ENCODE measurements at places on chromosomes 12 and 14.
A peak's percentile ranks its signal among the peaks of the same experiment; 100 is the strongest.

- DNase-seq: no peak
These were observed 125.8 kb upstream of the AVPR1A start for GRCh38 chr12:63276537-63277365.

- DNase-seq: no peak
These were observed 381 bp downstream of the YY1 start for GRCh38 chr14:100239211-100239839.

GRCh38 chr14:99667821-99668220 is 16.3 kb upstream of the CYP46A1 start:
- no peak for DNase-seq

GRCh38 chr12:113955109-113955970 is 10.8 kb downstream of the RBM19 start:
- no peak for DNase-seq

DNA sequence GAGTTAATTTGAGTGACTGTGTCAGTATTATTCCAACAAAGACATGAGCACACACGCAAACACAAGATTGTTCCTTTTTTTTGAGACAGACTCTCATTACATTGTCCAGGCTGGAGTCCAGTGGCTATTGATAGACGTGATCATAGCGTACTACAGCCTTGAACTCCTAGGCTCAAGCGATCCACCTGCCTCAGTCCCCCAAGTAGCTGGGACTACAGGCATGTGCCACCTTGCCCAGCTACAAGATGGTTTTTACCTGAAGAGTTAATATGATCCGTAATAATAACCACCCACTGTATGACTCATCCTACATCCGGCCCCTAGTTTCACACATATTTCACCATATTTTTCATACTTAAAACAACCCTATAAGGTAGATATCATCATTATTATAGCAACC is 26.8 kb downstream of the BCAT1 start:
- DNase-seq: no peak

GRCh38 chr12:18323159-18323558 is 61.8 kb downstream of the PIK3C2G start:
- DNase-seq: no peak

GRCh38 chr12:112153893-112154219 is 28.5 kb downstream of the TRAFD1 start:
- no peak for DNase-seq

DNA sequence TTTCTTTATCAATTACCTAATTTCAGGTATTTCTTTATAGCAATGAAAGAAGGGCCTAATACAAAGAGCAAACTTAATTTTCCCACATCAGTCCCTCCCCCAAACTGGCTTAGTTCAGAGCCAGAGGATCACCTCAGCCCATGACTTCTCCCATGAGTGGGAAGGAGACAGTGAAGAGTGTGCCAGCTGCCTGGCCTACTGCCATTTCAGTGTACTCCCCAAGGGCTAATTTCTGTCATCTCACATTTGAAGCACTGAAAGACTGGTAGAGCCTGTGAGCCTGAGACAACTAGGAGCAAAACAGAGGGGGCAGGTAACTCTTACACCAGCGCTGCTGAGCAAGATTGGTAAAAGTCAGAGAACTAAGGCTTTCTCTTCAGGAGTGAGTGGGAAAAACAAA is 29.1 kb upstream of the ADAM20 start:
- DNase-seq: no peak

DNA sequence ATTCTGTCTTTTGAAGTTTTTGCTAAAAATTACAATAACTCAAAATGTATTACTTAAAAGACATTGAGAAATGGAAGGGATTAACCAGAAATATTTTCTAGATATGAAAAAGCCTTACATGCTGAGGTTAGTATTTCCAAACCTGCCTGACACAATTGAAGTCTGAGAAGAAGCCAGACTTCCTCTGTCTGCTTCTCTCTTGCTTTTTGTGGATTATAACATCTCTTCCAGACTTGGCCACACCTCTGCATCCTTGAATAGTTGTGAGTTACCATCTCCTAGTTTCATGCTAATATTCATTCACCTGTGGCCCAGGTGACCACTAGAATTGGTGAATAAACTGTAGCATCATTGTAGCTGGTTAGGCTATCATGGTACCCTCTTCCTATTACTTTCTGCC is 497.6 kb downstream of the SLC16A7 start:
- no peak for DNase-seq

GRCh38 chr12:46896680-46897079 is 70.9 kb upstream of the SLC38A4 start:
- DNase-seq: no peak

DNA sequence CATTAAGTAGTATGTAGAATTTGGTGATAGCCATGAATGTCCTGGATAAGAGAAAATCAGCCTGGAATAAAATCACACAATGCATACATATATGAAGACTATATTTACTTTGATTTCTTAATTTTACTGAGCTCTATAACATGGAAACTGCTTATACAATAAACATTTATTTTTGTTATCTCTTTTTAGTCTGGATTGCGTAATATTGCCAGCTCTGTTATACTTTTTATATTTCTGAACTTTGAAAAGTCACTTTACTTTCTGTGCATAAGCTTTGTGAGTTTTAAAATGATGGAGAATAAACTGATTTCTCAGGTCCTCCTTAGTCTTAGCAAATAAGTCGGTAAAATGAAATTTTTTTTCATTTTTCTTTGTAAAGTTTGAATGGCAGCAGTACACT is 19.2 kb upstream of the ABCD2 start:
- DNase-seq: no peak

GRCh38 chr12:32588604-32589003 is 90.5 kb upstream of the DNM1L start:
- DNase-seq: no peak

GRCh38 chr12:47276621-47277309 is 197.0 kb upstream of the AMIGO2 start:
- peak; percentile 7 for DNase-seq

- DNase-seq: no peak
These were observed 12.7 kb upstream of the GPATCH2L start for GRCh38 chr14:76138758-76139723.

DNA sequence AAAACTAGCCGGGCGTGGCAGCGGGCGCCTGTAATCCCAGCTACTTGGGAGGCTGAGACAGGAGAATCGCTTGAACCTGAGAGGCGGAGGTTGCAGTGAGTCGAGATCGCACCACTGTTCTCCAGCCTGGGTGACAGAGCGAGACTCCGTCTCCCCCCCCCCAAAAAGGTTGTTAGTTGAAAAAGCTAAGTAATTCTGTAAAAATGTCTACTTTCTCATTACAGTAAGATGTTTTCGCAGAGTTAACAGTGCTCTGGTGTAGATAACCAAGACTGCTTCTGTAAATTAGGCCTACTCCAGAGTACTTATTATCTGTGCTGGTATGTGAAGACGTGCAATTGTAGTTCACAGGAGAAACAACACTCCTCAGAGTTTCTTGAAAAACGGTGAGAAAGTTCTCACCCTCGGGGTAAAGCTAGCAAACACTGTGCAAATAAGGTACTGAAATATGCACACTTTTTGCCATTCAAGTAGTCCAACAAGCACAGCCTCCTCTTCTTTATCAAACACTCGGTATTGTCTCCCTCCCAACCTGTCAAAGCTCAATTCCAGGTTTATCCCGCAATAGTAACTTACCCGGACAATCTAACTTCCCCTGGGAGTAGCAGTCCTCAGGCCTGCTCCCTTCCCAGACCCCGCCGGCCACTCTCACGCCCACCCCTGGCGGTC is 974 bp downstream of the BTBD7 start:
- DNase-seq: no peak

DNA sequence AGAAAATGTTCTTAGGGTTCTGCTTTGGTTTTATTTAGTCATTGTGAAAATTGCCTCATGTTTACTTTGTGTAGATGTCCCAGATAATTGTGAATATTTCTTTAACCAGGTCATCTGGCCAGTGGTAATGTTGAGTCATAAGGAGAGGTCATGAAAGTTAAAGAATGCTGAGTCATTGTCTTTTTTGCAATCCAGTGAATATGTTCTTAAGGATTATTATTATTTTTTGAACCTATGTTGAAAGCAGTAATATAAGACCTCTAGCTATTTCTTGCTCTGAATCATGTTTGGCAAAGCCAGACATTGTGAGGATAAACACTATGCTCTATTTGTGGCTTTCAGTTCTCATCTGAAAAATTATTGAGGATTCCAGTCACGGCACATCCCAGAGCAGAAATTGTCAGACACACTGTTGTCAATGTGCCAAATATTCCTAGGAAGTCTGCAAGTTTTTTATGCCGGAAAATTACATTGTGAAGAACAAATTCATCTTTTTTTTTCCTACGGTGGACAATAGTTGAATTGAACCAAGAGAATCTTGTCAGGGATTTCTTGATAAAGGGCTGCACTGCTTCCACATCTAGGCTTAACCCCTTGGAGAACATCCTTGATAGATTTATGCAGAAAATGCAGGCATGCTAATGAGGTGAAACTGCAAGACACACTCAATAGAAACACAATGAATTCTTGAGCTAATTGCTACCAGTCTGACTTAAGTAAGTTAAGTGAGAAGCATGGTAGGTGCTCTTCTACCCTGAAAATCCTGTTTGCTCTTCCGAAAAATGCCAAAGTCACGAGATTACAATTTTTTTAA is 369.6 kb downstream of the ATP23 start:
- no peak for DNase-seq

DNA sequence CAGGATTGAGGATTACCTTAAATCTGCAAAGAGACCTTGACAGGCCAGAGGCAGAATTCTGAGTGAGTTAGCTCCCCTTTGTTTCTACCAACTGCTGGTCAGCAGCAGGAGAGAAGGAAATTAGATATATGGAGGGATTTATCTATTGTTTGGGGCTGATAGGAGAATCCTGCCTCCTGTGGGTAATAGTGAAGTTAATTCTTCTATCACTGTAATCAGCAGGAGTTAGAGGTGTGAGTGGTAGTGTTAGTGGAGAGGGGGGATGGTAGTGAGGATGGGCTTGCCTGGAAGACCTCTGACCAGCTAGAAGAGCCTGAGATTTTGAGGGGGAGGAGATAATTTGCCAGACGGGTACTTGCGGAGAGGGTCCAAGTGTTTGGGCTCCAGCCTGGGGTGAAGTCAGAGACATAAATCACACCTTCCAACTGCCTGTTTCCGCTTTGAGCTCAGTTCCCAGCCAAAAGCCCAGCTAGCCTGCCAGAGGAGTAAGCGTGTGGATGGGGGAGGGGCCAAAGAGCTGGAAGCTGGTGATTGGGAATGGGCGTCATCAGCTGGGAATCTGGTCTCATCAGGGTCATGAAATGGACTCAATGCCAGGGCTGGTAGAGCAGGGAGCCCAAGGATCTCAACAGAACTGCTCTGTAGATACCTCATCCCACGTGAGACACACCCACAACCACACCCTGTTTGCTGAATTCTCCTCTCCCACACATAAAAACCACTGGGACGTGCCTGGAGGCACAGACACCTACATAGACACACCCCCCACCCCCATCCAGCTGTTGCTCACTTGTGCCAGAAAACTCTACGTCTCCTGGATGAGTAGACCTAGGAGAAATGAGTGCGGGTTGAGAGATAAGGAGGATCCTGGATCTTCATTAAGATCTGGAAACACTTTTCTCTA is 13.1 kb upstream of the ITGA5 start:
- no peak for DNase-seq

GRCh38 chr12:94553130-94553519 is 93.5 kb upstream of the CEP83 start:
- DNase-seq: no peak

DNA sequence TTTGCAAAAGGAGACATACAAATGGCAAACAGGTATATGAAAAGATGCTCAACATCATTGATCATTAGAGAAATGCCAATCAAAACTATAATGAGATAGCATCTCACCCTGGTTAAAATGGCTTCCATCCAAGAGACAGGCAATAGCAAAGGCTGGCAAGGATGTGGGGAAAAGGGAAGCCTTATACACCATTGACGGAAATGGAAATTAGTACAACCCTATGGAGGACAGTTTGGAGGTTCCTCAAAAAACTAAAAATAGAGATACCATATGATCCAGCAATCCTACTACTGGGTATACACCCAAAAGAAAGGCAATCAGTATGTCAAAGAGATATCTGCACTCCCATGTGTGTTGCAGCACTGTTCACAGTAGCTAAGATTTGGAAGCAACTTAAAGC is 17.3 kb upstream of the CKAP4 start:
- DNase-seq: no peak

- DNase-seq: no peak
These were observed 7.7 kb downstream of the OR6C68 start for GRCh38 chr12:55499810-55500252.

- DNase-seq: no peak
These were observed 22.3 kb downstream of the PLEKHG3 start for GRCh38 chr14:64726585-64726890.

DNA sequence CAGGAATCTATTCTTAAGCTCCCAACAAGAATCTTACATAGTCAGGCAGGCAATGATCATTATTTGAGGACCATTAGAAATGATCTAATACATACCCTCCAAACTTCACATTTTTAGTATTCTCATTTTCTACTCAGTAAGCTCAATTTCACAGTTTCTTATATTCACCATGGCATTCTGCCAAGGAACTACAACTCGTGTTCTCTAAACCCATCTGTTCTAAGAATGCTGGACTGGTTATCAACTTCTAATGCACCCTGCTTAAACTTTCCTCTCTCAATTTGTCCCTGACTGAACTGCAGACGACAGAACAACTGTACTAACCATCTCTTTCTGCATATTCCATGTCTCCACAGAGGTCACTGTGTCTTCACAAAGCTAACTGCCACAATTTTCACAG is 58.6 kb downstream of the GXYLT1 start:
- no peak for DNase-seq

DNA sequence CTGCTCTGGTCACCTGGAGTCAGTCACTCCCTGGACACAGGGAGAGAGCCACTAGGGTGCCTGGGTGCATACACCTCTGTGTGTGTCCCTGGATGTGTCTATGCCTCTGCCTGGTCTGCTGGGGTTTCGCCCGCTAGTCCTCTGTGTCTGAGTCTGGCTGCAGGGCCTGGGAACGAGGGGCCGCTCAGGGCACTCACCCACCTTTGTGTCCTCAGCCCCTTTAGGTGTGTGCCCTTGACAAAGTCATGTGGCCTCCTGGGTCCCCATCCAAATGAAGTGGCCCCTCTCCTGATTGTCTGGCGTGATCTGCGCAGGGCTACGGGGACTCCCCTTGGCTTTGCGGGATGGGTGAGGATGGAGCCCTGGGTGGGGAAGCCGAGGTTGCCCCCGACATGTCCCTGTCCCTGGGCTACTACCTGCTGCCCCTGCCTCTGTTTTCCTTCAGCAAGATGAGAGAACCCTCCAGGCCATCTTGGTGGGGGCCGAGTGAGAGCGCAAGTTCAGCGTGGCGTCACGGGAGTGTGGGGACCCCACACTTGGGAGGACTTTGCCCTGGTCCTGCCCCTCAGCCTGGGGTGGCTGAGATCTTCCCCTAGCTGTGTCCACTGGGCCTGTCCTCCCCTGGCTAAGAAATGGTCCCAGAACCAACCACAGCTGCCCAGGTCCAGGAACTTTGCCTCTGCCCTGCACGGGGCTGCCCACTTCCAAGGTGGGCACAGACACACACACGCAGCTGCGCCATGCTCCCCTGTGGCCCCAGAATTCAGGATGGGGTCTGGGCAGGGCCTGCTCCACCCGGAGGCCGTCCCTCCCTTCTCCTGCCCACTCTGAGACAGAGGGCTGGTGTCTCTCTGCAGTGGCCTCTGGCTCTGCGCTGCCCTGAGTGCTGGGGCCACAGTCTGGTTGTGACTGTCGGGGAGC is 2.7 kb upstream of the AHNAK2 start:
- no peak for DNase-seq

GRCh38 chr12:68529466-68529865 is 81.2 kb upstream of the RAP1B start:
- DNase-seq: no peak
